ENCODE measurements at places on chromosomes 1 and 21. TPM values are rescaled to one million over a fixed set of nuclear protein-coding genes. Genes with fewer than 3 reads are reported as not detected.

GRCh38 chr1:53871221-53871620 lies 18.4 kb downstream of the YIPF1 start:
- DNase-seq: no peak

DNA sequence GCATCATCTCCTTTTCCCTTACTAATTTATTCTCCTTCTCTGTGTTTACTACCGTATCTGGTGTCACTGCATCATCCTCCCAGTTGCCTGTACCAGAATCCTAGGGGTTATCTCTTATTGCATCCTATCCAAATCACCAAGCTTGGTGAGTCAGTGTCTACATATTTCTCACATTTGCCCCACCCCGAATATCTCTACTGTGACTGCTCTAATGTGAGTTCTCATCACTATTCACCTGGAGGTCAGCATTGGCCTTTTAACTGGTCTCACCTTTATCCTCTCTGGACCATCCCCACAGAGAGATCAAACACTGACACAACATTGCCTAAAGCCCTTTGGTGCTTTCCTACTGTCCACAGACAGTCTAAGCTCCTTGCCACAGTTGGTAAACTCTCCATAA lies 45.7 kb upstream of the ZNF648 start:
- no peak for DNase-seq

Gene PTPN7
- total RNA-seq: 0.23 TPM

Gene TDRD5
- 0.06 TPM for total RNA-seq

GRCh38 chr21:33168886-33169285 lies 60.9 kb upstream of the IFNAR2 start:
- DNase-seq: no peak

GRCh38 chr1:66648901-66649595 lies 103.2 kb upstream of the DYNLT5 start:
- peak; percentile 12 for DNase-seq

GRCh38 chr1:149997585-149998262 lies 12.8 kb downstream of the OTUD7B start:
- DNase-seq: no peak

GRCh38 chr1:14120895-14121294 lies 420.9 kb downstream of the PRDM2 start:
- no peak for DNase-seq

Gene RSPH1
- 2.4 TPM for total RNA-seq

Gene OR2M3
- not detected for total RNA-seq

GRCh38 chr1:154353460-154353904 lies 28.2 kb downstream of the ATP8B2 start:
- peak; percentile 40 for DNase-seq

Gene ADIPOR1
- 34.2 TPM for total RNA-seq

- DNase-seq: peak; percentile 33
Observed at GRCh38 chr1:228341450-228341813, 65.2 kb downstream of the TRIM11 start.

GRCh38 chr21:35520302-35520701 lies 471.2 kb upstream of the RUNX1 start:
- DNase-seq: no peak

DNA sequence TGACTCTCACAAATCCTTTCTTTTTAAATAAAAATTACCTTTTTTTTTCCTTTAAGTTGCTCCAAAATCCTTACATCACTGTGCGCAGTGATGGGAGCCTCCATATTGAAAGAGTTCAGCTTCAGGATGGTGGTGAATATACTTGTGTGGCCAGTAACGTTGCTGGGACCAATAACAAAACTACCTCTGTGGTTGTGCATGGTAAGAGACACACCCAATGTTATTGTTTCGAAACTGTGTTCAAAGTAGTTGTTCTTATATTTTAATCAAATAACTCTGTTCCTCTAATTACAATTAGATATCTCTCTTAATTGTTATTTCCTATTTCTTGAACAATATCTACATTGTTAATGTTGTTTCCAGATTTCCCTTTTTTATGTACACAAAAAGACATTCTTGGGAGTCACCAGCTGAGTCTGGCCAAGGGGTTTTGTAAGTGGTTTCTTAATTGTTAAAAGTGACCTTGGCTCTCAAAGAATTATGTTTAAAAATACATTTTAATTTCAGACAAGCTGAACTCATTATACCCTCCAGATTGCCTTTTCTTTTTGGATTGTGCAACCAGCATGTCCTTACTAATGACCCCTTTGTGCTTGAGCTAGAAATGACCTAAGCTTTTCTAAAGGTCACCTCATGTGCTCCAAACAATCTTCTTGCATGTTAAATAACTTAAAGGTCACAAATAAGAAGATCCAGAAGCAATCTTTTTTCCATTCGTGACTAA lies 250.1 kb downstream of the HMCN1 start:
- no peak for DNase-seq

GRCh38 chr21:37164742-37165141 lies 91.7 kb downstream of the TTC3 start:
- no peak for DNase-seq

DNA sequence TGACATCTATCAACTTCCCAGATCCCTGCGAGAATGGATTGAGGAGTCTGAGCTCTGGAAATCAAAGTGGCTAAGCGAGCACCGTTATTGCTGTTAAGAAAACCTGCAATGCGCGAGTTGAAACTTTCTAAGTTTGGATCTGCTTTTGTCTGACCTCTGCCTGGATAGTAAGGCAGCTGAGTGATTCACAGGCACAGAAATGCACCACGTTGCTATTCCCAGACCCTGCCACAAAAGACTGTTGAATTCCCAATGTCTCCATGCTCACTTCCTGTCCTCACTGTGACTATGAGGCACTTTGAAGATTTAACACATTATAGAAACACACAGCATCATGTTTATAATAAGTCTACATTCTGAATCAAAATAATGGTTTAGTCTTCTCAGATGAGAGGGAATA lies 27.1 kb upstream of the CNIH3 start:
- no peak for DNase-seq

Gene S100A3
- not detected for total RNA-seq

DNA sequence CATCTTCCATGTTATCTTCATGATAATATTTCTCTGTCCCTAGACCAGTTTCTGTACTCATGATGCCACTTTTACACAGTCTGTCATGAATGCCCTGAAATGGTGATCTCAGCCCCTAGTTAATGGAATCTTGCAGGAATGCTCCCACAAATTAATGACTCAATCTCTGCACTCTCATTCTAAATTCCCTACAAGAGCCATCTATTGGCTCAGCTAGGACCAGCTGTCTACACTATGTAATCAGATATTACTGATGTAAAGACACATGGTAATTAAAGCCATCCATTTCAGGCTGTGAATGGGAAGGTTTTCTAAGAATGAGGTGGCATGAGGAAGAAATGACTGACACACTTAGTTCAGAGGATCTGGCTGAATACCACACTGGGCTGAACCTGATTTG lies 199.1 kb upstream of the KCND3 start:
- no peak for DNase-seq

DNA sequence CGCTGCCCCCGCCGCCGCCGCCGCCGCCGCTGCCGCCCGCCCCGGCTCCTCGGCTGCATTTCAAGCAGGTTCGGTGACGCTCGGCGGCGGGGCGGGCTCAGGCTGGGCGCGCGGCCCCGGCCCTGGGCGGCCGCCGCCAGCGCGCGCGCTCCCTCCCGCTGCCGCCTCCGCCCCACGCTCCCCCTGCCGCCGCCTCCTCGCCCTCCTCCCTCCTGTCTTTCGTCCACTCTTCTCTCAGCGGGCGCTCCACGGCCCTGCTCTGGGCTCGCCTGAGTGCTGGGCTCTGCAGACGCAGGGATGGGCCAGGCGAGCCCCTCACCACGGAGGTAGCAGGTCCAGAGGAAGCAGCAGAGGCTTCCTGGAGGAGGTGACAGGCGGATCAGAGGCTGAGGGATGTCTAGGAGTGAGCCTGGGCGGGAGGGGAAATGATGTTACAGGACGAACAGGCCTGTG lies at the start of gene LRP8:
LRP8 (minus strand) TSS at position 62 of the 453 bp plus-strand sequence. CDS start 158 bp downstream, outside the sequence.
- DNase-seq: peak; percentile 60

- no peak for DNase-seq
Observed at GRCh38 chr1:192140382-192140781, 17.9 kb upstream of the RGS18 start.

Gene DNASE2B
- not detected for total RNA-seq

DNA sequence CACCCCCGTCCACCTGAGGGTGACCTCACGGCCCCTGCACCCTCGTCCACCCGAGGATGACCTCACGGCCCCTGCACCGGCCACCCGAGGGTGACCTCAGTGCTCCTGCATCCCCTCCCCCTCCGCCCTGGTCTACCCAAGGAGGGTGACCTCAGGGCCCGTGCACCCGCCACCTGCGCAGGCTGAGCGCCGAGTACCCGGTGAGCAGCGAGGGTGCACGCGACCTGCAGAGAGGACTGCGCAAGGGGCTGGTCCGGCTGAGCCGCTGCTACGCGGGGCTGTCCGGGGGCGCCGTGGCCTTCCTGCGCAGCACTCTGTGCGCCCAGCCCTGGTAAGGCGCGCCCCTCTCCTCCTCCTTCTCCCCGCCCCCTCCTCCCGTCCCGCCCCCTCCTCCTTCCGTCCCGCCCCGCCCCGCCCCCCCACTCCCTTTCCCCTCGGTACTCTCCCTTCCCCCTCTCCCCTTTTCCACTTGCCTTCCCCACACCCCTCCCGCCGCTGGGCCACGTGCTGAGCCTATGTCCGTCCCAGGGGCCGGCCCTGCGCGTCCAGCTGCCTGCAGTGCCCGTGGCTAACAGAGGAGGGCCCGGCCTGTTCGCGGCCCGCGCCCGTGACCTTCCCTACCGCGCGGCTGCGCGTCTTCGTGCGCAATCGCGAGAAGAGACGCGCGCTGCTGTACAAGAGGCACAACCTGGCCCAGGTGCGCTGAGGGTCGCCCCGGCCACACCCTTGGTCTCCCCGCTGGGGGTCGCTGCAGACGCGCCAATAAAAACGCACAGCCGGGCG lies 28.4 kb downstream of the TRIM11 start:
- DNase-seq: peak; percentile 68

DNA sequence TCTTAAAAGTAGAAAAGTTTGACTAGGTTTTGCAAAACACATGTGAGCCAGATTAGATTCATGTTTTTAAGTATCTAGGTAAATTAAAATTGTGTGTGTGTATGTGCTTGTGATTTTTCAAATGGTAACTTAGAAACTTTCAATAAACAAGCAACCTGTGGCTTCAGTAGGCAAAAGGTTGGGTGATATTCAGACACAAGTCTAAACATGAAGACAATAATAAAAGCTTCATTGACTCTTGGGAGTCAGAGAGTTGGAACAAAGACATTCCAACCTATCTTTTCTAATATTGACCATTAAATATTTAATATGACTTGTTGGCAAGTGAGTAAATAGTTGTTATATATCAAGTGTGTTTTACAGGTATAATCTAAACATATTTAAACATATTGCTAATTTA lies 1049.6 kb upstream of the ADGRL4 start:
- DNase-seq: no peak

GRCh38 chr1:64312431-64312830 lies 109.0 kb downstream of the UBE2U start:
- DNase-seq: no peak

DNA sequence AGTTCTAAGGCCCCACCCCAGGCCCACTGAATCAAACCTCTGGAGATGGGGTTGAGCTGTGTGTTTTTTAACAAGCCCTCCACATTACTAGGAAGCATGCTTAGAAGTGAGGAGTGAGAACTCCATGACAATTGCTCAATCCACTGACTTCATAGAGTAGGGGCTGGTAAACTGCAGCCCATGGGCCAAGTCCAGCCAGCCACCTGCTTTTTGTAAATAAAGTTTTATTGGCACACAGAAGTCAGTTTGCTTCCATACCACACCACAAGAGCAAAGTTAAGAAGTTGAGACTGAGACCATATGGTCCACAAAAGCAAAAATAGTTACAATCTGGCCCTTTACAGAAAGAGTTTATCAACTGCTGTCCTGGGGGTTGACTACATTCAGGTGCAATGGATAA lies 309.2 kb downstream of the SETD4 start:
- DNase-seq: no peak

DNA sequence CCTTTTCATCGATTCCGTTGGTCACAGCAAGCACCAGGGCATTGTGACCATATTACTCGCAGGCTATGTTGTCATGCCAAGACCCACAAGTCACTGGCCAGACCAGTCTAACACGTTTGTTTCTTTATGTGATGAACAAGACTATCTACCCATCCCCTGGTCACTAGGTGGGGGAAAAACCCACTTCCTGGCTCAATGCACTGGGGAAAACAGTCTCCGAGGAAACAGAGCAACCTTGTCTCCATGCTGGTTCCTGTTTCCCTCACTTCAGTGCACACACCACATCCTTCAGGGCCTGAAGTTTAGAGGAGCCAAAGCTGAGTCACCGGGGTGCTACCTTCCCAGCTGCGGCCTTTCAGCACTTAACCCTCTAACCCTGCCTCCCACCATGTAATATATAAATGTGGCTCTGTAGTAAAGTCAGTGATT lies 20.9 kb downstream of the ERICH3 start:
- DNase-seq: no peak

DNA sequence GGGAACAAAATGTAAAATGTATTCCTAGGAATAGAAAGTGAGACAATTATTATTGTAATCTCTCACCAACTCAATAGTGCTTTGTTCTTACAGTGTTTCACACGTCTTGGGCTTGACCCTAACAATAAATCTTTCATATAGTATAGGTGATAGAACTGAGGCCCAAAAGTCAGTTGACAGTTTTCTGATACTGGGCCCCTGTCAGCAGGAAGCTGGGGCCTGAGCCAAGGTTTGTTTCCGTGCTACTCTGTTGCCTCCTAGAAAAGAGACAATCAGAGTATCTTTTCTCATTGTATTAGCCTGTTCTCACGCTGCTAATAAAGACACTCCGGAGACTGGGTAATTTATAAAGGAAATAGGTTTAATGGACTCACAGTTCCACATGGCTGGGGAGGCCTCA lies 5.0 kb downstream of the RRP1B start:
- no peak for DNase-seq

DNA sequence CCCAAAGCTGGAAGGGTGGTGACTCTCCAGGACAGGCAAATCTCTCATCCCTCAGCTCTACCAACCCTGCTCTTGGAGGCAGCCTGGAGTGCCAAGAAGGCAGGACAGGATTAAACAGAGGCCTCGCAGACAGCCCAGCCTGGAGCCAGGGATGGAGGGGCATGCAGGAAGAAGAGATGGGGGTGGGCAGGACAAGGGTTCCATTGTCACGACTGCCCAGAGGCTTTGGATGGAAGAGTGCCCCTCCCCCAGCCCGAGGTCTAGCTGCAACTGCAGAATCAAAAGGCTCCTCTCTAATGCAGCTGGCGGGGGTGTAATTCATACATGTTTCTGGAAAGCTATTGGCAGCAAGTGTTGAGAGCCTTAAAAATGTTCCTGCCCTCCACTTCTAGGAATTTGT lies 8.8 kb downstream of the RAB7B start:
- DNase-seq: peak; percentile 9

Gene TRIM58
- 0.47 TPM for total RNA-seq

- DNase-seq: no peak
Observed at GRCh38 chr1:223748773-223749733, 36.7 kb downstream of the CAPN2 start.

Measured in pancreas (tissue), 10 donors.